Myocyte (in vitro differentiated cells): ENCODE measurements at places on chromosomes 3 and 15. TPM values are rescaled to one million over a fixed set of nuclear protein-coding genes. Genes with fewer than 3 reads are reported as not detected.

- no peak for DNase-seq
Observed at GRCh38 chr3:24812116-24812515, 317.5 kb upstream of the THRB start.

DNA sequence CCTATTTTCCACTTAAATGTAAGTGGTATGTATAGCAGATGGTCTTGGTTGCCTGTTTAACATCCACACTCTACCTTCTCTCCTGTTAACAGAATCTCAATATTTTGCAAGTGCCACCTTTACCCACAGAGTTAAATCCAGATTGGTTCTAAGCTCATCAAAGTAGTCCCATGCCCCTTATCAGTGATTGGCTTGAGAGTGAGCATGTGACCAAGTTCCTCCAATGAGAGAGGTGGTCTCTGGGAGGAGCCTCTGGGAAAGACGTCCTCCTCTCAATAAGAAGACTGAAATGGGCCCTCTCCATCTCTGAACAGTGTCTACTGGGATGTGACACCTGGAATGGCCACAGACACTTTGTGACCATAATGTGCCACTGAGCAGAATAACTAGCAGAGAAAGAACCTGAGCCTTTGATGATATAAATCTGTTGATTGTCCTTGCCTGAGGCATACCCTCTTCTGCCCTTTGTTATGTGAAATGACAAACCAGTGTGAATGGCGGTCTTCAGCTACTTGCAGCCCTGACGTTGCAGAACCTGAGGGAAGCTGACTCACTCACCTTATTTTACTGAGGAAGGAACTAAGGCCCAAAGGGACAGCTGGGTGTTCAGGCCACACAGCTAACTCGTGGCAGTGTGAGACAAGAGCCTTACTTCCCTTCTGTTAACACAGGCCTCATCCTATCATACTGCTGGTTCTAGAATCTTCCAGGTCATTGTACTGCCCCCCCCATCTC, 42.4 kb upstream of the LARS2 start:
- no peak for DNase-seq

- peak; percentile 66 for DNase-seq
Observed at GRCh38 chr3:30448450-30449289, 157.7 kb upstream of the TGFBR2 start.

GRCh38 chr3:64074060-64074459, 50.8 kb upstream of the PSMD6 start:
- no peak for DNase-seq

GRCh38 chr15:57236561-57237300, 139.6 kb upstream of the CGNL1 start:
- DNase-seq: no peak

- no peak for DNase-seq
Observed at GRCh38 chr3:120506076-120506827, 55.5 kb upstream of the FSTL1 start.

- no peak for DNase-seq
Observed at GRCh38 chr3:21055015-21055414, 696.0 kb downstream of the ZNF385D start.

GRCh38 chr3:195705081-195705991, 15.4 kb upstream of the MUC20 start:
- no peak for DNase-seq

DNA sequence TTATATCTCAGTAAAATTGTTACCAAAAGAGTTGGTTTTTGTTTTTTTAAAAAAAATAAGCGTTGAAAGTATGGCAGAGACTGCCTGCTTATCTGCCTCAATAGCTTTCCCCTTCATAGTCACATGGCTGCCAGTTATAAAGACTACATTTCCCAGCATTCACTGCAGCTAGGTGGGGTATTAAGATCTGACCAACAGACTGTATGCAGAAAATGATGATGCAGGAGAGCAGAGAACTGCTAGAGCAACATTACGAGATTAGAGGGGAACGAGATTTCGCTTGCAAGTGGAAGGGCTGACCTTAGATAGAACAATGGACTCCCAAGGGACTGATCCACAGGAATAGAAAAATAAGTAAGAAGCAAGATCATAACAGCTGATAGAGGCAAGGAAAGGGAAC, 14.3 kb downstream of the RHOA start:
- peak; percentile 64 for DNase-seq

DNA sequence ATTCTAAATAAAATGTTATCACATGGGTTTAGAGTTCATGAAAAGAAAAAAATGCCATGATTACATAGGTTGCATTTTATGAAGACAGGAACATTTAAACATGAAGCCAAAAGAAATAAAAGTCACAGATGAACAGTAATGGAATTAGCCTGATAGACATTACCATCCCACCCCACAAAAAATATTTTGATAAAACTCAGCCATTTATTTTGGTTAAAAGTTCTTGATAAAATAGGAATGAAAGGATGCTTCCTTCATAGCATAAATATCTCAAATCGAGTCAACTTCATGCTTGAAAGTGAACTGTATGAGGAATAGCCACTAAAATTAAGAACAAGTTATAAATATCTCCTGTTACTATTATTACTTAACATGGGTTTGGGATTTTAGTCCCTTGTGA, 101.9 kb upstream of the TMC3 start:
- no peak for DNase-seq

DNA sequence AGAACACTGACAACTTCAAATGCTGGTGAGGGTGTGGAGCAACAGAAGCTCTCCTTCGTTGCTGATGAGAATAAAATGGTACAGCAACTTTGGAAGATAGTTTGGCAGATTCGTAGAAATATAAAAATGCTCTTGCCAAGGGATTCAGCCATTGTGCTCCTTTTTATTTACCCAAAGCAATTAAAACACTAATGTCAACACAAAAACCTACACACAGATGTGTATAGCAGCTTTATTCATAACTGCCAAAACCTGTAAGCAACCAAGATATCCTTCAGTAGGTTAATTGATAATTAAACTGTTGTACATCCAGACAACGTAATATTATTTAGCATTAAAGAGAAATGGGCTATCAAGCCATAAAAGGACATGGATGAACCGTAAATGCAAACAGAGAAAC, 37.8 kb upstream of the LSAMP start:
- DNase-seq: no peak

- no peak for DNase-seq
Observed at GRCh38 chr15:25718597-25718996, 144.5 kb downstream of the ATP10A start.

GRCh38 chr15:51672155-51672687, 9.1 kb upstream of the SCG3 start:
- no peak for DNase-seq

GRCh38 chr15:61383421-61383820, 154.3 kb upstream of the RORA start:
- DNase-seq: peak; percentile 7

- DNase-seq: no peak
Observed at GRCh38 chr15:57031082-57031481, 112.6 kb downstream of the TCF12 start.

- DNase-seq: no peak
Observed at GRCh38 chr3:52265387-52265786, 13.1 kb downstream of the WDR82 start.

DNA sequence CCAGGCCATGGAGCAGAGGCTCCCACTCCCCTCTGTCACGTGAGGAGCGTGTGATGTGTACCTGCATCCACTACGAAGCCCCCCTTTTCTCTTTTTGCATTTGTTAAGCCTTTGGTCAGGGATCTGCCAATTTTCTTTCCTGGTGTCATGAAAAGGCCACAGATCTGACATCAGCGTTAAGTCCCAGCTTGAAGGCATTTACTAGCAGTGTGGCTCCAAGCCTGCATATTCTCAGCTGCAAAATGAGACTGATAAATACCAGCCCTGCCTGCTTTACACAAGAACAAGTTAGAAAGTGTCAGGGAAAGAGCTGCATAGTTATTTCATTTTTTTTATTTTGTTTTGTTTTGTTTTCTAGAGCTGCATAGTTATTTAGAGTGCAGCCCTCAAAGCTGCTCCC, 2.3 kb upstream of the ANKRD63 start:
- no peak for DNase-seq

DNA sequence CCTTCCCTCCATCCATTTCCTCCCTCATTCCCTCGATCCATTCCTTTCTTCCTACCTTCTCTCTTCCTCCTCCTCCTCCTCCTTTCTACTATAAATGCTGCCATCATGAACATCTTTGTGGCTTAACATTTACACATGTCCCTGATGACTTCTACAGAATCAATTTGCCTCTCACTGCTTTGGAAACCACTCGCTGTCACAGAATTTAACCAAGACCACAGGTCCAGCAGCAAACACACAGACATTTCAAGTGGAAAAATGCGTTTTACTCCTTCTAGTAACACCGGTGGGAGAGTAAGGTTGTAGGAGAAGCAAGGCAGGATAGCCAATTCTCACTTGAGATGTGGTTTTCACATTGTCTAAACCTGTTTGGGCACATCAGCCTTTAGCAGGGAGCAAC, 101.4 kb upstream of the LRIG1 start:
- no peak for DNase-seq

- DNase-seq: peak; percentile 73
Observed at GRCh38 chr3:50324351-50325112, 2.0 kb upstream of the HYAL2 start.

- no peak for DNase-seq
Observed at GRCh38 chr3:148990236-148990635, 1.1 kb upstream of the GYG1 start.

GRCh38 chr3:161251716-161252115, 30.6 kb downstream of the NMD3 start:
- no peak for DNase-seq

DNA sequence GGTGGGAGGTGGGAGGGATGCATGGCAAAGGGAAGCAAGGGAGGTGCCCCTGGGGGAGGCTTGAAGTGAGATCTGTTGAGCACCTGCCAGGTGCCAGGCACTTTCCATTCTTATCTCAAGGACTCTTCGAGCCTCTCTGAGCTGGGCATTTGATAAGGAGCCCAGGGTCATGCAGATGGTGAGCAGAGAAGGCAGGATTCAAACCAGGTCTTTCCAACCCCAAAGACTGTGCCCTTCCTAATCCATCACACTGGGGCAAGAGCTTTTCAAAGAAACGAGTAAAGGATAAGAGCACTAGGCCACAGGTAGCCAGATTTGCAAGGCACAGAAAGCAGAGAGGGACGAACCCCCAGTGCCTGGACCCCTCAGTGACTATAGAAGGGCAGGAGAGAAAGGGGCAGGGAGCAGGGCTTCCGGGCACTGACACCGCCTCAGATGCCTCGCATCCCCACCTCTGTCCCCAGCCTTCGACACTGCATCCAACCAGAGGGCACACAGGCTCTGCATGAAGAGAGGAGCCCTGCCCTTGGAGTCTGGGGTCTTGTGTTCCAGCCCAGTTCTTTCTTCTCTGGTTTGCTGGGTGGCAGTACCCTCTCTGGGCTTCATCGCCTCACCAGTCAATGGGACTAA, 21.0 kb downstream of the IGDCC4 start:
- no peak for DNase-seq

DNA sequence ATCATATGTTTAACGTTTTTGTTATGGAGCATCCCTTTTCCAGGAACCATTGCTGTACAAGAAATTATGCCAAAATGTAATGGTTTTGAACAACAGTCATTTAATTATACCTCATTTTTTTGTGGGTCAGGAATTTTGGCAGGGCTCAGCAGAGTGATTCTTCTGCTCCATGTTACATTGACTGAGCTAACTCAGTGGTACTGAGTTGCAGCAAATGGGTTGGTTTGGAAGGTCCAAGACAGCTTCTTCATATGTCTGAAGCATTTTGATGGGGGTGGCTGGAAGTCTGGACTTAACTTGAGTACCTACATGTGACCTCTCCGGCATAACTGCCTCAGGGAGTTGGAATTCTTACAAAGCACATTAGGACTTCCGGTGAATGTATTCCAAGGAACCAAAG, 26.0 kb upstream of the CMC1 start:
- DNase-seq: no peak

DNA sequence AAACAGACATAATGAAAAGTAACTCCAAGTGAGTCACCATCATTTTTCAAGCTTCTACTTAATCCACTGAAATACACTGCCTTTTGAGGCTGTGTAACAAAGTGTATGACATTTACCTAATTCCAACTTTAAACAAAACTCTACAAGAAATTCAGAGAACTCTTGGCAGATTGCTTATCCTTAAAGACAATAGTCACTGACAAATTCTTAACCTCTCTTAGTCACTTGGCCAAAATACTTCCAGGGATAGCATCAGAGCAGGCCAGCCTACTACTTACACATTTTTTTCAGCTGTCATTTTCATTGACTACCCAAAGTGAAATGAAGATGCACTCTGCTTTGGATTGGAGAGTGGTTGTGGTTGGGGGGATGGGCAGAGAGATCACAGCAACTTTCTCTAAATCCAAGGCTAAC, 3.6 kb downstream of the WWTR1 start:
- DNase-seq: peak; percentile 70

- DNase-seq: no peak
Observed at GRCh38 chr15:81889485-81889881, 156.3 kb downstream of the MEX3B start.

DNA sequence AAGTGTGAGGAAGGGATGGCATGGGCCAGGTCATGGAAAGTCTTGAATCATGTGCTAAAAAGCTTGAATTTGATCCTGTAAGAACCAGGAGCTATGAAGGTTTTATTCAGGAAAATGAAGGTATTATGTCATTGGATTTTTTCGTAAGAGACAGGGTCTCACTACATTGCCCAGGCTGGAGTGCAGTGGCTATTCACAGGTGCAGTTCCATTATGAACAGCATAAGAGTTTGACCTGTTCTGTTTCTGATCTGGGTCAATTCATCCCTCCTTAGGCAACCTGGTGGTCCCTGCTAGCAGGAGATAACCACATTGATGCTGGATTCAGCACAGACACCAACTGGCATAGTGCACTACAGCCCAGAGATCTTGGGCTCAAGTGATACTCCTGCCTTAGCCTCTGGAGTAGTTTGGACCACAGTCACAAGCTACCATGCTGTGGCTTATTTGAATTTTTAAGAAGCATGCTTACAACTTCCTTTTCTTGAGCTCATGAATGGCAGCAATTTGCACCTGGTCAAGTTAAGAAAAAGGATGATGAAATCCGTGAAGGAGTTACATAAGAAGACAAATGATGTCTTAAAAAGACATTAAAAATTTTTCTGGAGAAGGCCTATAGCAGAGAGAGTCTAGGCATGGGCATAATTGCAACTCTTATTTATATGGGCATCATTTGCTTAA, 79.1 kb downstream of the CADPS start:
- DNase-seq: no peak

- no peak for DNase-seq
Observed at GRCh38 chr3:153084431-153084830, 77.6 kb upstream of the RAP2B start.

The SNURF gene
- 13.9 and 19.6 TPM in 2 replicates for total RNA-seq

The SMCO1 gene
- total RNA-seq: 0.53 TPM in 1 of 2 replicates, not detected in the other

The CHRD gene
- total RNA-seq: 8.4 and 18.8 TPM in 2 replicates

The CCR9 gene
- not detected in 2 replicates for total RNA-seq

The C3orf49 gene
- total RNA-seq: not detected in 2 replicates

The CCRL2 gene
- total RNA-seq: 0.78 and 2.1 TPM in 2 replicates

The HAPLN3 gene
- total RNA-seq: 8.7 and 11.9 TPM in 2 replicates

The MED12L gene
- total RNA-seq: 0.26 TPM in 1 of 2 replicates, not detected in the other

The CHAC1 gene
- 5.5 and 10.4 TPM in 2 replicates for total RNA-seq

The NCK1 gene
- 25.8 and 39.1 TPM in 2 replicates for total RNA-seq

The IGSF11 gene
- total RNA-seq: 0.10 and 0.27 TPM in 2 replicates

The LRRC28 gene
- total RNA-seq: 33.5 and 50.8 TPM in 2 replicates

The GOLGA6D gene
- not detected in 2 replicates for total RNA-seq
